ENCODE measurements at places on chromosomes 5 and 9.
A peak's percentile ranks its signal among the peaks of the same experiment; 100 is the strongest.

- DNase-seq, result no peak
Measured at GRCh38 chr5:369151-369868, 47.8 kb downstream of the AHRR start.

GRCh38 chr5:119083679-119084078 lies 12.8 kb downstream of the DMXL1 start:
- DNase-seq, result no peak

DNA sequence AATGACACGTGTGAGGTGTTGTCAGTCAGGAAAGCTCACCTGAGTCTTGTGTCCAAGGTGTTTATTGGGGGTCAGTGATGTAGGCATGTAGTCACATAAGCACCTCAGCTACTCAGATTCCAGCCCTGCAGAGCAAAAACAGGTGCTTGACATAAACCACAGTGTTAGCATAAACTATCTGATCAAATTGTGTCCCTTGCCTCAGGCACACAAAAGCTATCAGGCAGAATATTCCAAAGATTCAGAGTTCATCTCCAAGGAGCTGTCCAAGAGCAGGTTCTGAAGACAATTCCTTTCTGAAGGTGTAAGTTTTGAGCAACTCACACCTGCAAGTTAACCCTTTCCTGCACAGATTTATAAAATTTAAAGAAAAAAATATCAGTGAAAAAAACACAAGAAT lies 102.2 kb upstream of the ITGA1 start:
- DNase-seq, result no peak

DNA sequence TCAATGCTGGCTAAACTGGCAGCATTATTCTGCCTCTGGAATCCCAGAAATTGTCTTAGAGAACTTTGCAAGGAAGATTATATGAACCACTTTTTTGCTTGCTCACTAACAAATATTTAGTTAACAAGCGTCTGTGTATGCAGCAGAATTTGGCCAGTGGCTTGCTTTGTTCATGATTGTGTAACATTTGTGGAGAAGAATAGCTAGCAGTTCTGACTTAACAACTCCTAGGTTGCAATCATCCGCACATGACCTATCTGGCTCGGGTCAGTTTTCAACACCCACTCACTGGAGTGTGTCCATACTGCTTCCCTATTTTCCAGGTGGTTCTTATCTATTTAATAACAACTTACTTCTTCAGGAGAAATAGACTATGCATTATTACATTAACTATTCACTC lies 98.5 kb downstream of the SNX18 start:
- no peak for DNase-seq

- no peak for DNase-seq
Measured at GRCh38 chr5:131628990-131629389, 6.0 kb downstream of the RAPGEF6 start.

DNA sequence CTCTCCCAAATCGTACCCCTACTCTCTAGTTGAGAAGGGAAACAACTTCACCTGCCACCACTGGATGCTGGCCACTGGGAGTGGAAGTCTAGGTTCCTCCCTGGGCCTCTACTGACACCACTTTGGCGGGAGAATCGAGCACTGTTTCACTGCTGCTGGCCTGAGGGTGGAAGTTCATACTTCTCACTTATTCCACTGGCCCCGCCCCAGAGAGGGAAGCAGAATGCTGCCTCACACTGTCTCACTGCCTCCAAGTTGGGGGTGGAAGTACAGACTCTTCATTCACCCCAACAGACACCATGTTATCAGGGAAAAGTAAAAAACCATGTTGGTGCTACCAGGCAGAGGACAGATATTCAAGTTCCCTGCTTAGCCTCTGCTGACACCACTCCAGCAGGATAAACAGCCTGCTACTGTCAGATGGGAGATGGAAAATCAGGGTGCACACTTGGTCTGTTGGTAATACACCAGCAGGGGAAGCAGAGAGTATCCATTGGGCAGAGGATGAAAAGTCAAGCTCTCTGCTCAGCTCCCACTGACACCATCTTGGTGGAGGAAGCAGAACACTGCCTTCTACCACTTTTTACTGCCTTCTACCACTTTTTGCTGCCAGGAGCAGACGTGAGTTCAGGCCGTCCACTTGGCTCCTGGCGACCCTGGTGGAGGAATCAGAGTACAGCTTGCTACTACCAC lies 159.4 kb downstream of the SIL1 start:
- DNase-seq, result no peak

DNA sequence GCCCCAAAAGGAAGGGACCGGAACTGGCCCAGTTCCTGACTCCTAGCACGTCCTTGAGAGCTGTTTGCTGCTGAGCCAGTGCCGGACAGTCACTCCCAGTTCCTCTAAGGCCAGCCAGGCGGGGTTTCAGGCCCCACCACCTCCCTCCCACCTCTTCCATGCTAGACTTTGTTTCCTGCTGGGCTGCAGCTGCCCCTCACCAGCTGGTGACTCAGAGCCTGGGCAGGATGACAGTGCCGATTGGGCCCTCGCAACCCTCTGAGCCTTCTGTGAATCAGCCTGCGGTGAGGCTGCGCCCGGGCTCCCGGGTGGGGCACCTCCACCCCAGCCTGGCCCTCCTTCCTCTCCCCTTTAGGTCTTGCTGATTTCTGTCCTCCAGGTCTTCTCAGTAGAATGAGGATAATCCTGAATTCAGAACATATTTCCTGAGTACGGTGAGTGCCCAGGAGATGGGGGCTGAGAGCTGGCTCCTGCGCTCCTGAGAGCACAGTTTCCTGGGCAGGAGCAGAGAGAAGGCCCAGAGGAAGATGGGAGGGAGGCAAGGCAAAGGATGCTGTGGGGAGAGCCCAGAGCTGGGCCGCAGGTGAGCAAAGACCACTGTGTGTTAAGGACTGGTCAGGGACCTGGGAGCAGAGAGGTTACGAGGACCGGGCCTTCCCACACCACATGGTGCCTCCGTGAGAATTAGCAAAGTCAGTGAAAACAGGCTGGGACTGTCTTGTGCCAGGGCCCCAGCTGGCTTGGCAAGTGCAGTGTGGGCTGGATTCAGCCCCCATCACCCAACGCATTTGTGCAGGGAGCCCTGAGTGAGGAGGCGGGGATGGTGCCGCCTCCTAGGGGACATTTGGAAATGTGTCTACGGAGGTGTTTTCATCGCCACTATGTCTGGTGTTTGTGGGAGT lies 32.9 kb upstream of the STXBP1 start:
- DNase-seq, result peak; percentile 62

DNA sequence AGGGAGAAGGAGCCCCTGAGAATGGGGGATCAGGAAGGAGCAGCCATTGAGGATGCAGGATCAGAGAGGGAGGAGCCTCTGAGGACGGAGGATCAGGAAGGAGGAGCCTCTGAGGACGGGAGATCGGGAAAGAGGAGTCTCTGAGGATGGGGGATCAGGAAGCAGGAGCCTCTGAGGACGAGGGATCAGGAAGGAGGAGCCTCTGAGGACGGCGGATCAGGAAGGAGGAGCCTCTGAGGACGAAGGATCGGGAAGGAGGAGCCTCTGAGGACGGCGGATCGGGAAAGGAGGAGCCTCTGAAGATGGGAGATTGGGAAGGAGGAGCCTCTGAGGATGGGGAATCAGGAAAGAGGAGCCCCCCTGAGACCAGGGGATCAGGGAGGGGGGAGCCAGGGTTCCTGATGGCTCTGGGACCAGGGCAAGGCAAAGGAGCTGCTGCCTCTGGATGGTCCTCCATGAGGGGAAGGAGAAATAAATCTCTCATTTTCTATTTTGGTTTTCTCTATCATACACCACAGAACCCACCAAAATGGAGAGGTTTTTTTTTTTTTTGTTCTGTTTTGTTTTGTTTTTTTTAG lies 22.6 kb upstream of the SARDH start:
- no peak for DNase-seq

DNA sequence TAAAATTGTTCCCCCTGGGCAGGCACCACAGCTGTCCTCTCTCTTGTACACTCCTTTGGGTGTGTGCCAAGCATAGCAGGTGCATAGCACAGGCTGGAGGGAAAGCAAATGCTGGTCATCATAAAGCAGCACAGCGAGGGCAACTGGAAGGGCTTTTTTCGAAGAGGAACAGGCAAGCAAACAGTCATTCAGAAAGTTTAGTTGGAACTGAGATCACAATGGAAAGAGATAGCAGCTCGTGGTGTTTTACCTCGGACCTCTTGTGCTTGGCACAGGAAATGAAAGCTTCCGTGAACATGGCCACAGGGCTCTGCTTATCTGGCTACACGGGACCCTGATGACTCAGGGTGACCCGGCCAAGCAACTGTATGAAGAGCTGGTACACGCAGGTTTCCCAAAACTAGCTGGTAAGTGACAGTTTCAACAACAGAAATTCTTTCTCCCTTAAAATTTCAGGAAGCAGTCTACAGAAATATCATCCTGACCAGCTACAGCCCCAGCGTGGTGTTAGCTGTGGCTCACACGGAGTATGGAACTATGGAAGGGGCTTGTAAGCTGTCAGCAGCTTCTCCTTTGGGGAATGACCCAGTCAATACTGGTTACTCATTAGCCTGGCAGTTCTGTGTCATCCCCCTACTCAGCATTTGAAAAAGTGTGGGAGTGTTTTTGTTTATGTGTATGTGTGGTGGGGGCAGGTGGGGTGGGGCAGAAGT lies 48.1 kb downstream of the POC5 start:
- peak; percentile 13 for DNase-seq

- no peak for DNase-seq
Measured at GRCh38 chr5:172749076-172749475, 21.9 kb downstream of the DUSP1 start.

DNA sequence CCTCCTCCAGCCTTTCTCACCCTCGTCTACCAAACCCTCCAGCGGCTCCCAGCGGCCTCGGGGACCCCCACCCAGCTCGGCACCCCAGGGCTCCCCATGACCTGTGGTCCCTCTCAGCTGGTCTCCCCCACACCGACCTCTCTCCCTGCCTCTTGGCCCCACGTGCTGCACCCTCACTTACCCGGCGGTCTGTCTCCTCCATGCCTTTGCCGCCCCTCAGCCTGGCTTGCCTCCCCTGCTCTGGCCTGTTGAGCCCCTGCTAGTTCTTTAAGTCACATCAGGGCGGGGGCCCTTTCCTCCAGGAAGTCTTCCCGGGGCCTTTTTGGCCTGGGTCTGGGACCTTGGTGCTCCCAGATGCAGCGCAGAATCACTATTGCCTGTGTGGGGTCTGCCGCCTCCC lies 81.5 kb downstream of the LMX1B start:
- no peak for DNase-seq

DNA sequence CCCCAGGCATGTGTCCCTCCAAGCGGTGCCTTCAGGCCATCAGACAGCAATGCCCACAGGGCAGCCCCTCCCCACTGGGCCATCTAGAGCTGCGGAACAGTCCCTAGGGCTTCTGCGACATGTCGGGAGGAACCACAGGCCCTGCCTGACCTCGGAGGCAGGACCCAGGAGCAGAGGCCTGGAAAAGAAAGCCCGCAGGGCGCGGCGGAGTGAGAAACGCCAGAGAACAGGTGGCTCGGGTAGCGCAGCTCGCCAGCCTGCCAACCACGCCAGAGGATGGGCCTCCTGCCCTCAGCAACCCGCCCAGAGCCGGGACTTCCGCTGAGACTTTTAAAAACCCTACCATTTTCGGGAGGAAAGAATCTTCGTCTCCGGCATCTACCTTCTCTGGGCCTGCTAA lies 715 bp downstream of the LCN8 start:
- DNase-seq, result no peak

- DNase-seq, result no peak
Measured at GRCh38 chr9:84140535-84141101, 160.0 kb downstream of the RMI1 start.

DNA sequence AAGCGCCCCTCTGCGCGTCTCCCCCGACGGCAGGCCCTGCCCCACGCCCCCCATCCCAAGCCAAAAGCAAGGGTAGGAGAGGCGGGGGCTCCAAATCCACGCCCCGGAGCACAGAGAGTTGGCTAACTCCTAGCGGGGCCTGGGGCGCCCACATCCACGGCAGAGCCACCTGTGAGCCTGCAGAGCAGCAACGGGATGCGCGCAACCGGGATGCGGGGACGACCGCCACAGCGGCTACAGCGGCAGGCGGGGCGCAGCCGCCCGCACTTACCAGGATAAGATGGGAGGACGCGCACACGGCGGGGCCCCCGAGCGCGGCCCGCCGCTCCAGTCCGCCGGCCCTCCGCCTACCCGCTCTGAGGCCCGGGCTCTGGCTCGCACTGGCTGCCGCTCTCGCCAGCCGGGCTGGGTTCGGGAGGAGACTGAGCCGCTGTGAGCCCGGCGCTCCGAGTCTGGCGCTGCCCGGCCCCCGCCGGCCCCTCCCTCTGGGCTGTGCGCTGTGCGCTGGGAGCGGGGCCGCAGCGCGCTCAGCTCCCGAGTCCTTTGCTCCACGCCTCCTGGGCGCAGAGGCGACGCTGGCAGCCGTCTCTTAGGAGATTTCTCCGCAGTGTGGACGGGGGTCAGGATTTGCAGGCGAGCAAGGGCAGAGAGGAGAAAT lies at the start of gene SLC24A2:
SLC24A2 (minus strand) TSS at position 424 of the 658 bp plus-strand sequence.
- no peak for DNase-seq

- no peak for DNase-seq
Measured at GRCh38 chr9:134688231-134688630, 46.6 kb downstream of the COL5A1 start.

GRCh38 chr9:98045234-98046179 lies 11.0 kb upstream of the NANS start:
- DNase-seq, result no peak

DNA sequence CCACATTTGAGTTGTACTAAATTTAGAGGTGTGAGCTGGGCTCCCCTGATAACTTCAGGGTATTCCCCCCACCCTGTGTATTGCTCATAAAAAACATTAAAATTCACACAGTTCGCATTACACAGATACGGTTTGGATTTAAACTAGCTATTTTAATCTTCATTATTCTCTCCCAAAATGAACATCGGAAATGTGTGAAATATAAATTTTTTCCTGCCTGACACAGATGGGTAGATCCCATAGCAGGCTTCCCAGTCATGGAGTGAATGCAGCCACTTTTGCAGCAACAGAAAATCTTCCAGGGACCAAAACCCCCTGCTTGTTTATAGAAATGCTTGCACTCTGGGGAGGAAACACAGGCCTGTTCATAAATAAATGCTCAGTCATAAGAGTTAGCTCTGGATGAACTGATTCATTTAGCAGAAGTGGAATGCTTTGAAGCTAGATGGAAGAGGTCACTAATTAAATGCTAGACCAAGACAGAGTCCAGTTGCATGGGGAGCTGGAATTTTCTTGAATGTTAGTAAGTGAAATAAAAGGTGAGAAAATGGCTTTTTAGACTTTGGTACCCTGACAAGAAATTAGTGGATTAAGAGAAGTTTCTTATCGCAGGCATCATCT lies 115.6 kb downstream of the PDE8B start:
- DNase-seq, result no peak

DNA sequence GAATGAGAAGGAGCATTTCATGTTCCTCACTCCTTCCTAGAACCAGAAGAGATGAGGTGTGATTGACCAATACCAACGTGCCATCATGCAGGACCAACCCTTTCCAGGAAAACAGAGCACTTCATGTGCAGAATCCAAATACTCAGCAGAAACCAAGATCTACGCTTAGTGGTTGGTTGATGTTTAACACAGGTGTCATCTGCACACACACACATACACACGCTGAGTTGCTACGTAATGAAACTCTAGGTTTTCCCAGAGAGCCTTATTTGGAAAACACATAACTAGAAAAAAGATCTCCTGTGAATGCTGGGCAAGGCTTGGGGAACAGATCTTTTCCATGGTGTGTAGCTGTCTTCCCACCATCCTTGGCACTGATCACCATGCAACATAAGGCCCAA lies 21.1 kb upstream of the ZNF622 start:
- no peak for DNase-seq

GRCh38 chr9:91059713-91060112 lies 258.1 kb downstream of the SYK start:
- no peak for DNase-seq

Data from stimulated activated CD8-positive, alpha-beta memory T cell treated with anti-CD3 and anti-CD28 coated beads, Interleukin-2, amount 100 ng/mL, for 1 hour (primary cell).